ENCODE measurements at places on chromosomes 6 and 20. TPM values are rescaled to one million over a fixed set of nuclear protein-coding genes. Genes with fewer than 3 reads are reported as not detected.

BTBD9 gene
- 10.3 TPM for total RNA-seq

- no peaks in the 10 kb centered on the region for H3K27me3 ChIP-seq
- H3K36me3 ChIP-seq: no peaks in the 10 kb centered on the region
- peak; percentile 47 for DNase-seq
- peaks cover 30% of the 10 kb centered on the region for H3K4me1 ChIP-seq
- H3K4me3 ChIP-seq: no peak overlapping the region
Observed at GRCh38 chr20:10553326-10553984, 118.3 kb downstream of the SLX4IP start.

CTCFL gene
- total RNA-seq: not detected

DNA sequence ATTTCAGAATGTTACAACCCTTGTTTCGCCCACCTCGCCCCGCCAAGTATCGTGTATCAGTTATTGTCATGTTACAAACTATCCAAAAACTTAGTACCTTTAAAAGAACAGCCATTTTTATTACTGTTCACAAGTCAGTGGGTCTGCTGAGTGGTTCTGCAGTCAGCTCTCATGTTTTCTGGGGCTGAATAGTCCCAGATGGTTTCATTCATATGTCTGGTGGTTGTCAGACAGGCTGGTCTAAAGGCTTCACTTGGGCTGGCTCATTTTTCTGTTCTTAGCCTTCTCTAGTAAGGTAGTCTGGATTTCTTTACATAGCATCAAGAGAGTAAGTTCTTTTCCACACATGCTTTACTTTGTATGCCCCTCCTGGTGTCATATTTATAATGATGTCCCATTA lies 8.6 kb downstream of the ZNF292 start:
- no peak for DNase-seq
- H3K27me3 ChIP-seq: no peaks in the 10 kb centered on the region
- no peaks in the 10 kb centered on the region for H3K36me3 ChIP-seq
- H3K4me1 ChIP-seq: no peaks in the 10 kb centered on the region
- H3K4me3 ChIP-seq: no peak overlapping the region
- no peak overlapping the region for H3K27ac ChIP-seq

- H3K4me1 ChIP-seq: no peaks in the 10 kb centered on the region
- no peaks in the 10 kb centered on the region for H3K27me3 ChIP-seq
- no peak overlapping the region for H3K27ac ChIP-seq
- no peak overlapping the region for H3K4me3 ChIP-seq
- no peaks in the 10 kb centered on the region for H3K36me3 ChIP-seq
Observed at GRCh38 chr6:150201772-150202329, 59.0 kb downstream of the PPP1R14C start.

- peak; percentile 72 for DNase-seq
- H3K27ac ChIP-seq: no peak overlapping the region
- no peaks in the 10 kb centered on the region for H3K4me1 ChIP-seq
- no peaks in the 10 kb centered on the region for H3K27me3 ChIP-seq
- no peak overlapping the region for H3K4me3 ChIP-seq
Observed at GRCh38 chr20:6480328-6481200, 286.9 kb upstream of the BMP2 start.

DNA sequence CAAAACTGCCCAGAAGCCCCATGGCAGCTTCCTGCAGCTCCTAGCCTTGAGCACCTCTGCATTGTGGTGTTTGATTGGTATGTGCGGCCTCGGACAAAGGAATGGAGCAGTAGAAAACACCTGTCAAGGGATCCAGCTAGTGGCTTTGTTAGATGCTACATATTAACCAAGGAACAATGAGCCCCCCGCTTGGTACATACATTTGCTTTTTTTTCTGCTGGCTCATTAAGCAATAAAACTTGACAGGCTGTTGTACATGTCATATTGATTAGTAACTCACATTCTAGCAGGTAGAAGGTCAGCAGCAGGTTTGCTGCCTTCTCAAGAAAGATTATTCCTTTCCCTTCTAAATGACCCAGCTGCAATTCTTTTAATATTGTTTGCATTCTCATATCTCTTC lies 937 bp downstream of the SPACA1 start:
- no peaks in the 10 kb centered on the region for H3K27me3 ChIP-seq
- no peaks in the 10 kb centered on the region for H3K36me3 ChIP-seq
- no peaks in the 10 kb centered on the region for H3K4me1 ChIP-seq

ZSCAN31 gene
- total RNA-seq: 1.1 TPM

DNA sequence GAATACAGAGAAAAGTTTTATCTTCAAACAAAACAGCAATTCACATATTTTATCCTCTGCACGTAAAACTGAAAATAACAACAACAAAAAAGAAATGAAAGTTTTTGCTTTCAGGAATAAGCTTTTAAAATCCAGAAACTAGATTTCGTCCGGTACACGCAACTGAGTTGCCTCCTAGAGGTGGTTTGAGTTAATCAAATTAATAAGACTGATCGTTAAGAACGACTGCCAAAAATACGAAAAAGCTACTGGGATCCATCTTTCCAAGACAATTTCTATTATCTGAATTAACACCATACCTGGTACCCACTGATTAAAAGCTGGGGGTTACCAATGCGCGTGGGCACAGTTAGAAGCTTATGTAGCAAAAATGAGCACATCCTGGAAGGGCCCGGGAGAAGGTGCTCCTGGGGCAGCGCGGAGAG lies 669 bp downstream of the PDCD2 start:
- H3K27me3 ChIP-seq: no peaks in the 10 kb centered on the region
- DNase-seq: no peak
- peak overlapping the region; percentile 98 for H3K4me3 ChIP-seq

DNA sequence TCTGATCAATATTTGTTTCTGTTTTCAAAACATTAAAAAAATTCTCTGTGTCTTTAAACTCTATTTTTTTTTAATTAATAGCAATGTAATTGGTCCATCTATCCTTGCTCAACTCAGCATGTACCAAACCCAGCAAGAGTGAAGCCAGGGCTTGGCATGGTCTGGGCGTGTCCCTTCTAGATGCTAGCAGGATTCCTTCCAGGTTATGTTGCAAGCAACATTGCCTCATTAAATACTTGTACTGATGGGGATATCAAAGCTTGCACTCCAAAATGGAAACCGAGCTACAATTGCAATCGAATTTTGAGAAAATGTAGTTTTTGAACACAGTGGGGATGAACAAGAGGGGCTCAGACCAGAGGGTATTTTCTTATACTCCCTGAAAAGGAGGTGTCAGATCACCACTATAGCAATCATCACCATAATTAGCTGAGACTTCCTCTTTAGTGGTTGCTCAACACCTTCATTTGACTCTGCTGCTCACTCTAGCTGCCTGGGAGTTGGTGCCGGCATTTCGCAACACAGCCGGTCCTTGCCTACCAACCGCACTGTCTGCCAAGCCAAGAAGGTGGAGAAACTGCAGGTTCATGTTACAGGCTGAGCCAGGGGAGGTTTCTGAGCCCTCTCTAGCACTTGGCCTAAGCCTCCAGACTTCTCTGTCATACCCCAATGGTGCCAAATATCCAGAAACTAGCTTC lies 67.8 kb upstream of the RALGAPA2 start:
- H3K36me3 ChIP-seq: no peaks in the 10 kb centered on the region
- DNase-seq: no peak
- H3K27ac ChIP-seq: no peak overlapping the region
- H3K4me1 ChIP-seq: no peaks in the 10 kb centered on the region

DNA sequence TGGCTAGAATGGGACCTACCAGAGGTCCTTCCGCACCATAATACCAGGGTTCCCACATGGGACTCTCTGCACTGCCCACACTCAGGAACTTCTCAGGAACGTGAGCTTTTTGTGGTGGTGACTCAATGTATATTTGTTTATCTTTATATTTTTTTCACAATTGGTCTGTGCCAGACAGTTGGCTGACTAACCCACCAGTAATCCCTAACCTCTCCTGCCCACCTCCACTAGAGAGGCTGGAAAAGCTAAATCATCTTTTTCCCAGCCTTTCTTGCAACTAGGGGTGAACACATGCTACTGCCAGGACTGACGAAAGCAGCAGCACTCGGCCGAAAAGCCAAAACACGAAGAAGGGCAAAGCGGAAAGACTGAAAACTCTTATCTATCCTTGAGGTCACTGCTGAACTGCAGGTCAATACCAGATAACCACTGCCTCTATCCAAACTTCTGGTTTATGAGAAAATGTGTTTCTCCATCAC lies 112.9 kb downstream of the TRERF1 start:
- H3K27ac ChIP-seq: peak overlapping the region; percentile 98
- peak; percentile 99 for DNase-seq
- no peaks in the 10 kb centered on the region for H3K36me3 ChIP-seq
- H3K4me3 ChIP-seq: peak overlapping the region; percentile 15
- no peaks in the 10 kb centered on the region for H3K27me3 ChIP-seq
- peaks cover 27% of the 10 kb centered on the region for H3K4me1 ChIP-seq

- no peak overlapping the region for H3K4me3 ChIP-seq
- peak overlapping the region; percentile 11 for H3K27ac ChIP-seq
- DNase-seq: no peak
- no peaks in the 10 kb centered on the region for H3K27me3 ChIP-seq
- no peaks in the 10 kb centered on the region for H3K36me3 ChIP-seq
Observed at GRCh38 chr6:47047097-47047478, 5.0 kb upstream of the ADGRF1 start.

BCAS4 gene
- 16.7 TPM for total RNA-seq

DNA sequence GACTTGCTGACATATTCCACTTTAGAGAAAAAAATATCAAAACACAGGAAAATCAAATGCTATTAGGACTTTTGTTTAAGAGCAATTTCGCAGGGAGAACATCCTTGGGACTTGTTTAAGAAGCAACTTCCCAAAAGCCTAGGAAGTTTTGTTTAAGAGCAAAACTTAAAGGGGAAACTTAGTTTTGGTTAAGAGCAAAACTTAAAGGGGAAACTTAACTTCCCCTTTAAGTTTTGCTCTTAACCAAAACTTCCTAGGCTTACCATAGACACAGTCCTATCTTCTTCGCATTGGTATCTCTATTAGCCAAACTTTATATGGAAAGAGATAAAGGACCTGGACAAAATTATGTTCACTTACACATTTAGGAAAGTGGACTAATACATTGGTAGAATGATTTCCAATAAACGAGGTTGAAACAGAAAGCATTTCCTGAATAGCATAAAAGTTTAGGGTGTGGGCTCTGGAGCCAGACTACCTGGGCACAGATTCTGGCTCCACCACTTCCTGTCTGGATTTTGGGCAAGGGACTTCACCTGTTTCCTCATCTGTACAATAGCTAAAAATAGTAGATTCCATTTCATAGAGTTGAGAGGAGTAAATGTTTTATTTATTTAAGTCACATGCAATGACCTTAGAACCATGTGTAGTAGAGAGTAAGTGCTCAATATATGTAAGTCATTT lies 15.7 kb downstream of the PAQR8 start:
- no peaks in the 10 kb centered on the region for H3K27me3 ChIP-seq
- no peaks in the 10 kb centered on the region for H3K36me3 ChIP-seq
- H3K27ac ChIP-seq: no peak overlapping the region
- no peak for DNase-seq

- H3K27me3 ChIP-seq: no peaks in the 10 kb centered on the region
- peak overlapping the region; percentile 79 for H3K4me3 ChIP-seq
- DNase-seq: peak; percentile 32
Observed at GRCh38 chr6:31898383-31899011, 999 bp upstream of the EHMT2 start.

DNA sequence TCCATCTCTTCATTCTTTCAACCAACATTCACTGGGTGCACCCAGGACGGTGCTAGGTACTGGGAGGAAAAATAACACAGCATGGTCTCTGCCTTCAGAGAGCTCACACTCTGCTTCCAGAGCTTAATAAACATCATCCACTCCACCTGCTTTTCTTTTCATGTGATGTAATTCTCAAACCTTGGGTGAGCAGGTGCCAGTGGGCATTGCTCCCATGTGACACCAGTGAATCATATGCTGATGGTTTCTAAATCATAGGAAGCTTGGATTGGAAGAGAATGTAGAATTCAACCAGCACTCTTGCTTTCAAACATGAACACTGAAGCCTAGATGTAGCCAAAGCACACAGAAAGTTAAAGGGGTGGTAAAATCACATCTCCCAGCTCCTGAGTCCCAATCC lies 189.8 kb downstream of the FOXA2 start:
- no peak overlapping the region for H3K27ac ChIP-seq
- no peaks in the 10 kb centered on the region for H3K27me3 ChIP-seq
- DNase-seq: no peak
- peaks cover 8% of the 10 kb centered on the region for H3K4me1 ChIP-seq
- H3K4me3 ChIP-seq: no peak overlapping the region
- no peaks in the 10 kb centered on the region for H3K36me3 ChIP-seq
